CD4-positive, alpha-beta T cell treated with Interferon gamma for 1 hour (primary cell): ENCODE measurements at places on chromosomes 5 and 9.

DNA sequence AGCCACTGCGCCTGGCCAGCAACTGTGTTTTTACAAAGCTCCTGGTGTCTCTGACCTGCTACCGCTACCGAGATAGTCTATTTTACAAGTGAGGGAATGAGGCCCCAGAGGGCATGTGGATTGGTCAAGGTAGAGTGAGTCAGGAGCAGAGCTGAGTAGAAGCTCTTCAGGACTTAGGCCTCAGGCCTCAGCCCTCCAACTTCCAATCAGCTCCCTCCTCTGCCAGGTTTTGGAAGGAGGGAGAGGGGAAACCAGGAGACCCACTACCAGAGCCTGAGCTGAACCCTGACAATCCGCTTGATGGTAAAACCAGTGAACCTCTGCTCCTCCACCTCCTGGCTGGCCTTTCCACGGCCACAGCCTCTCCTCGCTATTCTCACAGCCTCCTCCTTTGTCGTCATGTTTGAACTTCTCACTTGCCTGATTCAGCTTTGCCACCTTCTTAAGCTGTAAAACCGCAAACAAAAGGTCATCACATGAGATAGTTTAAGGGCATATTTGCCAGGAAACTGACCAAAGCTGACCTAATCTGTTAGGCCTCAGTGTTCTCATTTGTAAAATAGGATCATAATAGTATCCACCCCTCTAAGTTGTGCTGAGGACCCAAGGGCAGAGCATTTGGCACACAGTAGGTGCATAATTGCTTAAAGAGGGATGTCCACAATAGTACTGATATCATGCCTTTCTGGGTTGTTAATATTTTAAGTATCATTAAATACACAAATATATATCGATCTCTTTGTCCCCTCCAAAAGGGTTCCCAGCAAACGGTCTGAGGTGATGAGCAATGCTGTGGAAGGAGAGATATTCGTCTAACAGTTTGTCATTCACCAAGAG lies 1.7 kb downstream of the TRAF1 start:
- DNase-seq = peak; percentile 26

GRCh38 chr9:78541868-78542443 lies 245.0 kb downstream of the PSAT1 start:
- no peak for DNase-seq

DNA sequence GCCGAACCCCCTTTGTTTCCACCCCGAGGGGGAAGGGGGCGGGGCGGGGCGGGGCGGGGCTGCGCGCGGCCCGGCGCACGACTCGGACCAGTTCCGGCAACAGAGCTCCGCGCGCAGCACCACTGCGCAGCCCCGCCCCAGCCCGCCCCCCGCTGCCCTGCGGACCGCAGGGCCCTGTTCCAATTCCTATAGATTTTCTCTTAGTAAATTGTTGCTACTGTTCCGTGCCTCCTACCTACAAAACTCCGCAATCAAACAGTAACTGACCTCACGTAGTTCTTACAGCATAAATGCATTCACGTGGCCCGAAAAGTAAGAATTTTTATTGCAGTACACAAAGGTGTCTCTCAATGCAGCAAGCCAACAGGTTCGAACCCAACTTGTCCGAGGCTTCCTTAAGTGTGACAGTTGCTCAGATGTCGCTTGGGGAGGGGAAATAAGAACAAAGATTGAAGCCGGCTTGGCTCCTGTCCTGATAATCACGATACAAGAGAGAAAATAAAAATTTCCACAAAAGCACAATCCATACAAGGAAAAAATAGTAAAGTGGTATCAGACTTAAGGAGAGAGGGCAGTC lies 1.2 kb upstream of the RNF38 start:
- DNase-seq = no peak

- DNase-seq = no peak
These were observed 7.1 kb upstream of the DMXL1 start for GRCh38 chr5:119063579-119064379.

DNA sequence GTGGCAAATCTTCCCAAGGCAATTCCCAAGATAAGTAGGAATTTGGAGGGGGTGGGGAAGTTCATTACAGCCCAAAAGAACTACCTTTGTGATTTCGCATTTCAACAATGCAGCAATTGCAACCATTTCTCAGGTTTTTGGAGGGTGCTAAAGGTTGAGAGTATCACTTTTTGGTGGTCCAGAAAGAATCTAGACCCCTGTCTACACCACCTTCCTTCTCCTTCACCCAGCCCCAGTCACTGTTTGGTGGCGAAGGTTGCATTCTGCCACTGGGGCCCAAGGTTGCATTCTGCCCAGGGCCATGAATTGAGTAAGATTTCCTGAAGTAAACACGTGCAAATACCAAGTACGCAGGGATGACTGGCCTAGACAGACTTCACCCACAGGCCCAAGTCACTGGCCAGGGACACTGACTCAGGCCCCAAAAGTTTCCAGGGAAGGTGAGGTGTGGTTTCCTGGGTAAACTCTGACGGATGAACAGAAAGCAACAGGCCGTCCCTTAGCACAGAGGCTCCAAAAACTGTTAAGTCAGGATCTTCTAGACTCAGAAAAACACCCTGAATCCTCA lies 5.7 kb downstream of the PDE6A start:
- DNase-seq = peak; percentile 66

DNA sequence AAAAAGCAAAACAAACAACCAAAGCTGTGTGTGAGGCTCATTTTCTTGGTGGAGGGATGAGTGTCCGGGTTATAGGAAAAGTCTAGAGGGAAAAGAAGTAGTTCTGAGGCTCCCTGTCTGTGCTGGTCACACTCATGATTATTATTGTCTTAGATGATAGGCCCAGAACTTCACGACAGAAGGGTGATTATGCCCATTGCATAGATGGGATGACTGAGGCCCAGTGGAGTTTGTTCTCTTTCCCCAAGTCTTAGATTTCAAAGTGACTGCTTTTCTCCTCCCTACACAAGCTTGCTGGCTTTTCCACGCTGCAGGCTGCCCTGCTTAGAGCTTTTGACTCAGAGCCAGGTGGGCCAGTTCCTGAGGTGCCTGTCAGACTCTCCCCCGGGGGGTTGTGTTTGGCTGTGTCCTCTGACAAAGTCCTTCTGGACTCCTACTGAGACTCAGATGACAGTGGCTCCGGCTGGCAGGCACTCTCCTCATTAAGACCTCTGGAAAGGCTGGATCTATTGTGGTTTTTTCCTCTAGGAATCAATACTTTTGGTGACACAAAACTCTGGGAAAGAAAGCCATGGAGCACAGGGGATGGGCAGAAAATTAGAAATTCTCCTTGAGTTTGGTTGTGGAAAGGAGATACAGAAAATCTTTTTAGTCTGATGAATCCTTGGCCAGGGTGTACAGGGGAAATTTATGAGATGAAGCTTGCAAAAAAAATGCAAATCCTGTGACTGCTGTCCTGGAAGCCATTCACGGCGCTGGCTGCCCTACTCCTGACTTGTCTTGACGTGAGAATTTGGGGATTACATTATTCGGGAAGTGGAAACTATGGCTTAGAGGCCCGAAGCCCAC lies 120.9 kb downstream of the NSG2 start:
- no peak for DNase-seq

- no peak for DNase-seq
These were observed 104.7 kb upstream of the IER5L start for GRCh38 chr9:129282731-129283211.

- DNase-seq = no peak
These were observed 425 bp upstream of the EGFL7 start for GRCh38 chr9:136662326-136662655.
